Right lung (tissue), 10 donors: ENCODE measurements at places on chromosomes 3 and 15. TPM values are rescaled to one million over a fixed set of nuclear protein-coding genes. Genes with fewer than 3 reads are reported as not detected.

GRCh38 chr3:15065550-15066007 is 464 bp upstream of the MRPS25 start:
- no peak for DNase-seq

DNA sequence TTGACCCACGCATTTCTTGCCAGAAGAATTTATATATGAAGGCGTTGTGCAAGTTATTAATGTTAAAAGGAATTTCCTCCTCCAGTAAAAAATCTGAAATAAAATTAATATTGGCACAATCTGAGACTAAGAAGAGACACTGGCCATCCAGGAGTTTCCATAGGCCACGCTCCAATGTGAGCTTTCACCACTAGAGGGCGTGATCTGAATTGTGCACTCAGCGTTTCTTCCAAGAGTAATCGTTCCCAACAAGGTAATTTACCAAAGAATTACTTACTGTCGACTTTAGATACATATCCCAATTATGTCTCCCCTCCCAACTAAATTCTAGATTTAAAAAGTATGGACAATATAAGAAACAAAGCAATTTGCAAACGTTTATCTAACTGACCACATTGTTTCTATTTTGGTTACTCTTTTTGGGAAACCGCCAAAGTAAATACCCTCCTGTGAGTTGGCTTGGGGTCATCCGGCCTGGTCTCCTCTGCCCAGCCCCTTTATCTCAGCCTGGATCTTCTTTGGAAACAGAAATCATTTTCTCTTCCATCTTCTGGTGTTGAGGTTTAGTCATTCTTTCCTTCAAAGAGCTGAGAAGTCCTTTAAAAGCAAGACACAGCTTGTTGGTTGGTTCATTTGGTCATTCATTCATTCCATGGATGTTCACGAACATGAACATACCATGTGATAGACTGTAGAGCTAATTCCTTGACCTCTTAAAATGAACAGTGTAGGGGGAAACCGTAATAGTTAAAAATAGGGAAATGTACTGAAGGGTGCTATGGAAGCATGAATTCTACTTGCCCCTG is 26.2 kb downstream of the POLR2M start:
- DNase-seq = no peak

GRCh38 chr3:113259196-113259595 is 47.8 kb downstream of the BOC start:
- no peak for DNase-seq

DNA sequence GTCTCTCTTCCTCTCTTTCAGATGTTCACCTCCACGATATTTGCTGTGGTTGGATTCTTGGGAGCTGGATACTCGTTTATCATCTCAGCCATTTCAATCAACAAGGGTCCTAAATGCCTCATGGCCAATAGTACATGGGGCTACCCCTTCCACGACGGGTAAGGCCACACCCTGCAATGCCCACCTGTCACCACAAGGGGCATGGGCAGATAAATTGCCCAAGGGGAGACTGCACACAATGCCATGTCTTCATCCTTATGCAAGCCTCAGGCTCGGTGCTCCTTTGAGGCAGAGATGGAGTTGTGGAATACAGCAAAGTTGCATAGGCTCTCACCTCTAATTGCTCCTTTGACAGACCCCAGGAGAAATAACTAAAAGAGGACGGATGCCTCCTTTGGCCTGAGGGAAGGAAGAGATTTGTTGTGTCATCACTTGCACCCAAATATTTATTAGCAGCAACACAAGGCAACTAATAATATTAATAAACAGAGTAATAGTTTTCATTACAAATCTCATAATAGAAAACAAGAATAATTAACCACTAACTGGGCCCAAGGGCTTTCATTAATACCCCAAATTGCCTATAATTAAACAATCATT is 13.2 kb downstream of the TM4SF4 start:
- no peak for DNase-seq

- DNase-seq = no peak
These were observed 52.6 kb downstream of the FBN1 start for GRCh38 chr15:48592933-48593332.

DNA sequence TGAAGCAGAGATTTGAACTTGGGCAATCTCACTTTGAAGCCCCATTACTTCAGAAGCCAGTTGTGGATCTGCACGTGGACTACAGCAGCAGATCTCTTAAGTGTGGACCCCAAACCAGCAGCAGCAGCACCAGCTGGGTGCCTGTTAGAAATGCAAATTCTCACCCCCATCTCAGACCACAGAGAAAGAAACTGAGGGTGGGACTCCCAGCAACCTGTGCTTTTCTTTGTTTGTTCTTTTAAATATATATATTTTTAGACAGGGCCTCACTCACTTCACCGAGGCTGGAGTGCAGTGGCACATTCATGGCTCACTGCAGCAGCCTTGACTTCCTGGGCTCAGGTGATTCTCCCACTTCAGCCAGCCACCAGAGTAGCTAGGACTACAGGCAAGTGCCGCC is 53.2 kb downstream of the SLTM start:
- no peak for DNase-seq

TMEM41A gene
- polyA plus RNA-seq = 44.8 TPM

KY gene
- 1.9 TPM for polyA plus RNA-seq

LYZL4 gene
- not detected for polyA plus RNA-seq

RTP3 gene
- polyA plus RNA-seq = not detected

SNURF gene
- polyA plus RNA-seq = 4.2 TPM

ADGRG7 gene
- not detected for polyA plus RNA-seq

GOLGA8G gene
- polyA plus RNA-seq = 0.05 TPM
